ENCODE measurements at places on chromosomes 4 and X.

DNA sequence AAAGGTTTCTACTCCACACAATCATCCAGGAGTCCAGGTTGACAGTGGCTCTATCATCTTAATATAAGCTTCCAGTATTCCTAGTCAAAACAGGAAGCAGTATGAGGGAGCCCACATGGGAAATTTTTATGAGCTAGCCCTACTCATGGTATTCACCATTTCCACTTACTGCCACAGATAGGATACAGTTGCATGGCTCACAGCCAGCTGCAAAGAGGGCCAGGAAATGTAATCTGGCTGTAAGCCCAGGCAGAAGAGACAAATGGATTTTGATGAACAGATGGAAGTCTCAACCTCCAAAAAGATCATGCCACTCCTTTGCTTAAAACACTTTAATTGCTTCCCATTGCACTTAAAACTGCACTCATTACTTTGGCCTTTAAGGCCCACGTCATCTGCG, 150.6 kb downstream of the ADAMTS3 start:
- peak; percentile 92 for DNase-seq

GRCh38 chr4:46994007-46994405, 625 bp upstream of the GABRA4 start:
- DNase-seq = no peak

GRCh38 chr4:125266901-125267604, 47.7 kb upstream of the FAT4 start:
- no peak for DNase-seq

DNA sequence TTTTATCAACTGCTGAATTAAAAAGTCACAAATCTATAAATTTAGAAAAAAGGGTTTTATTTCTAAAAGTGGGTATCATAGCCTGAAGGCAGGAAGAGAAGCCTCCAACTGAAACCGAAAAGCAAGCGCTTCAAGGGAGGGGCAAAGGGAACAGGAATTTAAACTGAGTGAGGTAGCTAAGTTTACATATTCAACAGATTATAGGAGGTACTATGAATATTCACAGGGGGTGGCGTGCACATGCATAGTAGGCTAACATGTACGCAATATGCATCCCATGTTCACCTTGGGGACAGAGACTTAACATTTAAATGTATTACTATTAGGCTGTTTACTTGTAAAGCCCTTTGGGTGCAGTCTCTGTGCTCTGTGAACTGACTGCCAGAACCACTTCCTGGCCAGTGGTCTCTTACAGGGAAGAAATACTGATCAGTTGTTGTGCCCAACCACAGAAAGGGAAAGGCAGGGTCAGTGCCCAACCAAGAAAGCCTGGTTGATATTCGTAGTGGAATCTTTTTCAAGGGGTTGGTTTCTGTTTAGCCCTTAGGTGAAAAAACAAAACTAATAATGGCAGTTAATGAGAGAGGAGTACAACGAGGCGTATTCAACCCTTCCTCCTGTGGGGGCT, 168.7 kb upstream of the GALNTL6 start:
- DNase-seq = no peak

DNA sequence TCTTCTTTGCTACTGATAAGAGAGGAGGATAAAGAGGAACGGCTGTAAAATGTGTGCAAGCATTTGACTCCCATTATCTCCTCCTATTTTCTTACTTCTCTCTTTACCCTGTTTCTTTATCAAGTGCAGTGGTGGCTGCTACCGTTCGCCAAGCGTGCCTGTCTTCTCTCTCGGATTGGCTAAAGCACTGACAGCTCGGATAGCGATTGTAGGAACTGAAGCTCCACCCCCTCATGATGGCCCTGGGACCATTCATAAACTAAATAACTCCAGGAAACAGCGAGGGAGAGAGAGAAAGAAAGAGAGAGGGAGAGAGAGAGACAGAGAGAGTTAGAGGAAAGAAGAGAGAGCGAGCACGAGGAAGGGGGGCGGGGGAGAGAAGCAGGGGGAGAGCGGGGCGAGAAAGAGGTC, 305 bp upstream of the MAB21L2 start:
- DNase-seq = no peak

DNA sequence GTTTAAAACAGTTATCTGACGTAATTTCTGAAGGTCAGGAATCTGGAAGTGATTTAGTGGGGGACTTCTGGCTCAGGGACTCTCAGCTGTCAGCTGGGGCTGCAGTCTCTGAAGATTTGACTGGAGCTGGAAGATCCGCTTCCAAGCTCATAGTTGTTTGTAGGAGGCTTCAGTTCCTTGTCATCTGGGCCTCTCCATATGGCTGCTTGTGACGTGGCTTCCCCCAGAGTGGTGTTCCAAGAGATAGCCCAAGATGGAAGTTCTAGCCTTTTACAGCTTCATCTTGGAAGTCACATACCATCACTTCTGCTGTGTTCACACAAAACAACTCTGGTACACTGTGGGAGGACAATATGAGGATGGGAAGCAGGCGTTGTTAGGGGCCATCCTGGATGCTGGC, 2.1 kb downstream of the MPC1L start:
- DNase-seq = no peak

GRCh38 chr4:76212851-76213414, 691 bp downstream of the SCARB2 start:
- peak; percentile 28 for DNase-seq

DNA sequence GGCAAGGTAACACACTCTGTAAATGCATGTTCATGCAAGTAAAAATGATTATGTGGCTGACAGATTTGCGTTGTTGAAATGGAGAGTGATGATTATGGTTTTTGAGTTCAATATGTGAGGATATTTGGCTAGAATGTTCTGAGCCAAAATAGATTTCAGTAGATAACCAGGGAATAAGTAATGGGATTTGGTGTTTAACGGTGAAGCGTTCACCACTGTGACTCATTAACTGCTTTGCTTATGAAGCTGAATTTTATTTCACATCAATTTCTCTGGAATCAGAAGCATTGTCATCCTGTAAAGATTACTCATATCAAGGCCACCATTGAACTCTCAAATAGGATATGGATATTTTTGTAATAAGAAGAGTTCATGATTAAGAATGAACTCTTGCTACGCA, 11.7 kb downstream of the AFP start:
- DNase-seq = no peak

GRCh38 chr4:119977076-119977940, 89.3 kb downstream of the MAD2L1 start:
- DNase-seq = no peak

GRCh38 chrX:1244164-1245076, 24.2 kb upstream of the CSF2RA start:
- DNase-seq = no peak

- DNase-seq = no peak
These were observed 35.9 kb downstream of the HMX1 start for GRCh38 chr4:8835521-8836365.
